ENCODE measurements at places on chromosomes 5 and 9.
A peak's percentile ranks its signal among the peaks of the same experiment; 100 is the strongest.

DNA sequence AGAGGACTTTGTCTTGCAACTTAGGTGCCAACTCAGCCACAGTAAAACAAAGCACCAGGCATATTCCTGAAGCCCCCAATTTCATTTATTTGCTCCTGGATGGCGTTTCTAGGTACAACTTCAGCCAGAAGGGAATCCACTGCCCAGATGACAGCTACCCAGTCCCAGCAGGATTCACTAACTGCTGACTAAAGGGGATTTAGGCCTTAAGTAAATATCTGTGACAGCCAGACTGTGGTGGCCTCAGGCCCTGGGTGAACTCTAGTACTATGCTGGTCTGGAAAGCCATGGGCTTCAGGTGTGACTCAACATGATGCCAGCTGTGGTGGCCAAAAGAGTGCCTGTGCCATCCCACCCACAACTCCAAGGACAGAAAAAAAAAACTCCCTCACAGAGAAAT is 396.1 kb upstream of the CCNG1 start:
- no peak for DNase-seq

DNA sequence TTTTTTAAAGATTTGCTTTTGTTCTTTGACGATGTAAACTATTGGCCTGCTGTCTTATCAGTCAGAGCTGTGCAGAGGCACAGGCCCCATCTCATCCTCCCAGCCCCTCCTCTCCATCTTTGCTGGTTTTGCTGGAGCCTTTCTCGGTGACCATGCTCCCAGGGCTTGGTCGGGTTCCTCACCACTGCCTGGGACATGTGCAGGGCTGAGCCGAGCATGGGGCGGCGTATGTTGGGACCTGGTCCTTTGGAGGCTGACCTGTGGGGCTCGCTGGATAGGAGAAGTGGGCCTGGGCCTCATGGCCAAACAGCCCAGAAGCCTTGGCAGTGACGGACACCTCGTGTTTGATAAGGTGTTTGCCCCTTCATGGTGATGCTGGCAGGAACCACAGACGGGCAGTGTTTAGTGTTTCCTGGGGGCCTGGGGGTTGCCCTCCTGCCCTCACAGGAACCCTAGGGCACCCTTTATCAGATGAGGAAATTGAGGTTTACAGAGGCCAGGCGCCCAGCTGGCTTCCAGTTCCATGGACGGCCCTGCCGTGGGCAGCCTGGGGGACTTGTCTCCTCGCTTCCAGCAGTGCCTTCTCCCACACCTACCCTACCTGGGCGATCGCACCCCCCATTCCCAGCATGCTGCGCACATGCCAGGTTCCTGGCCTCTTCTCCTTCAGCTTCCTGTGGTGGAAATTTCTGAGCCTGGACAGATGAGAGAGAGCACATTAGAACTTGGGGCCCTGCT is 27.6 kb downstream of the TRAF2 start:
- DNase-seq = no peak

DNA sequence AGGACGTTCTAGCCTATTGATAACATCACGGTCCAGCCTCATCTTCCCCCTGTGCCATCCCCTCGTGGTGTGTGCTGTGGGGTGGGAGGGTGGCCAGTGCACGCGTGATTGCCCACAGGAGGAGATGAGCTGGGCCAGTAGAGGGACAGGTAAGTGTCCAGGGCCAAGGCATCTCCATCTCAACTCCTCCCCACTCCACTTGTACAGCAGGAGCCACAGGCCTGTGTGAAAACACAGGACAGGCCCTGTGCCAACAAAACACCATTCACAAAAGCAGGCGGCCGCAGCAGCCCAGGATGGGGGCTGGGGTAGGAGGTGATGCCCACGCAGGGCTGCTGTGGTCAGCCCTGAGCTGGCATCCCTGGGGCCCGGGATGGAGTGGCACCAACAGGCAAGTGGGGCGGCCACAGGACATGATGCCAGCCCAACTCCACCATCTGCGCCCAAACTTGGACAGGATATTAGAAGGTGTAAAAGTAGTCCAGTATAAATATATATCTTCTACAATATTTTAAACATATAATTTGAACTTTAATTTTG is 32.6 kb downstream of the TPPP start:
- DNase-seq = no peak

- peak; percentile 48 for DNase-seq
Measured at GRCh38 chr5:38790891-38791290, 54.9 kb upstream of the OSMR start.

DNA sequence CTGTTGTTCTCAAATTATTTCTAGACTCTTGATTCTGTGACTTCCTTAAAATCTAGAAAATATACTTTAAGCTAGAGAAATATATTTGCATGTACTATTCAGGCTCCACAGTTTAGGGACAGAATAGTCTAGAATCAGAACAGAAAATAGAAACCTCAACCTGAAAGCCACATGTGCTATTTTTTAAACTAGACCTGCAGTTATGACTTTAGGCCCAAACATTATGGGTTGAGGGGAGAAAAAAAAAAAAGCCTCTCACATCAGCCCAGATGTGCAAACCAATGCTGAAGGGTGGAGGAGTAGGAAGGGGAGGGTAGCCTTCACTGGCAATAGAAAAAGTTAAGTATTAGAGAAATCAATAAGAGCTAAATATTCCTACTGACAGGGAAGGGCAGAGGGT is 35.7 kb downstream of the ELL2 start:
- no peak for DNase-seq

GRCh38 chr5:113520429-113520828 is 6.9 kb downstream of the YTHDC2 start:
- no peak for DNase-seq

DNA sequence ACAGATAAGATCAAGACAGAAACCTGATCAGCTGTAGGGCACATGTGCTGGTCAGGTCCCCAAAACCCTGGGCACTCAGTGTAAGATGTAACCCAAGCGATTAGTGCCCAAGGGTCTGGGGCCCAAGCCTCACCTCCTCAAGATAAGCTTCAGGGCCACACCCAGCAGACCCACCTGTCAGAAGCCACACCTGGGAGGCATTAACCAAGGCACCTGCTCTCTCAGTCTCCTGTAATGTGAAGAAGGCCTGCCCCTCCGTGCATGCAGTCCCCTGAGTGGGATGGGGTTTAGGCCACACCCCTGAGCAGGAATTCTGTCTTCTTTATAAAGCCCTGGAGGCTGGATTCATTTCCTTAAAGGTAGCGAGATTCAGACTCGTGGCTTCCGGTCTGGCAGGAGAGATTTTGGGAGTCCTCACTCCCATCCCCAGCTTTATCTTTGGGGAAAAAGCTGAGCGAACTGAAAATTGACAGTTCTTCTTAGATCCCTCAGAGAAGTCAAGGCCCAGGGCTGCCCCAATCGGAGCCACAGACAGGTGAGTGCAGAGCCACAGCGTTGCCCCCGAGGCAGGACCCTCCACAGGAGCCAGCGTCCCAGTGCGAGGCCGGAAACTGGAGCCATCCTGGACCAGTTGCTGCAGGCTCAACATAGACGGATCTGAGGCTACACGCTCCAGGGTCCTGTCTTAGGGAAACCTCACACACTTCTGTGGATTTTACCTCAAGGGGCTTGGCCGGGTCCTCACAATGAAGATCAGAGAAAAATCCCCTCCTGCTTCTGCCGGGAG is 357.6 kb upstream of the IRX4 start:
- DNase-seq = no peak

GRCh38 chr5:179141867-179142266 is 81.7 kb downstream of the ZNF354C start:
- no peak for DNase-seq

- DNase-seq = no peak
Measured at GRCh38 chr5:1558944-1559343, 35.2 kb upstream of the LPCAT1 start.

- DNase-seq = no peak
Measured at GRCh38 chr9:97602430-97602829, 30.7 kb downstream of the TSTD2 start.

DNA sequence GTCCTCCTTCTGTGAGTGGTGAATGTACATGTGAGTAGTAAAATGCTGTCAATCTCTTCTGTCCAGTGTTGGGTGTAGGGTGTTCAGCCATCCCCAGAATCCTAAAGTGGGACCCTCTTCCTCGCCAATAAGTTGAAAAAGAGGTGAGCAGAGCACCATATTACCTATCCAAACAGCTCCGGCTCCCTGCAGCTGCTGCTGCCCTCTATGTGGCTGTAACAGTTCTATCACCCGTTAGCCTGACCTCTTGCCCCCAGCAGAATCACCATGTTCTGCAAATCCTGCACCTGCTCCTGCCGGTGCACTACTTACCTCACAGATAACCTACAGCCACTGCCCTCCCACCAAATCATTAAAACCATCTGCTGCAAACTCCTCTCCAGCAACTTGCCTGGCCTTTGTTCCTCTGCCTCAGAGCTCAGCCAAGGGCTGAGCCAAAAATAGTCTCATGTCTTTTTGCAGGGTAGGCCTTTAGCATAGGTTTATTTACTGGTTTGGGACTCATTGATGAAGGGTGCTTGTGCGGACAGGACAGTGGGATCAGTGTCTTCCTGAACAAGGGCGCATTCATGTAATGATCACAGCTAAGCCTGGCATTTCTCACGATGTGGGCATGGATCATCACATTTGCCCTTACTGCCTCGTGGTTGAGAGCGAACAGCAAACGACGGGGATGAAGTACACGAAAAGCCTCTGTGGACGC is 49.6 kb upstream of the CCL21 start:
- no peak for DNase-seq

- peak; percentile 88 for DNase-seq
Measured at GRCh38 chr9:2127486-2127885, 112.3 kb downstream of the SMARCA2 start.

DNA sequence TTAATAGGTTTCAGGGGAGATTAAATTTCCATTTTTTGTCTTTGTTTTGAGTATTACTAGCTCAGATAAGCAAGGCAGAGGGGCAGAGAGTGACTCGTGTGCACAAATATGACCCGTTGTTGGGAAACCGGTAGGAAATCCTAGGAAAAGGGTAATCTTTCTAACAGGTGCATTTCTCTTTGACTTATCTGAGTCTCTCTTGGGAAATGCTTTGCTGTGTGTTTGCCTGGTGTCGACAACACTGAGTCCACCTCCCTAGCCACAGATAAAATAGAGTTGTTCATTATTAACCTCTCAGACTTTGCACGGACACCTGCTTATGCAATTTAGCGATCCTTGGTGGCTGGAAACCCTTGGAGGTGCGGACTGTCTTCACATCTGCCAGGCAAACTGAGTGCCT is 164.2 kb downstream of the FGF1 start:
- DNase-seq = no peak

DNA sequence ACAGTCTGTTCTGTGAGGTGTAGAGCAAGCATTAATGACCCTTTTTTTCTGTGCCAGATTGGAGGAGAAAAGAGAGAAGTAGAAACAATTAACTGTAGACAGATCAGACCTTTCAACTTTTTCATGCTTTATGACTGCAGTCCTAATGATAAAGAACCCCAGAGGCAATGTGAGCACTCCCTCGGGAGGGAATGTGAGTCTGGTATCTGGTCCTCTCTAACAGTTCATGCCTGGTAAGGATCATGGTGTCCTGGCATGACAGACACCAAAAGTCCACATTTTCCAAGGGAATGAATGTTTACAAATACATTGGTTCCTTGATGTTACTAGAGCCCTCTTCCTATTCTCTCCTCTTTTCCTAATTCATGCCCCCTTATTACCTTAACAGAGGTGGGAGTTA is 70.3 kb downstream of the MTAP start:
- no peak for DNase-seq

DNA sequence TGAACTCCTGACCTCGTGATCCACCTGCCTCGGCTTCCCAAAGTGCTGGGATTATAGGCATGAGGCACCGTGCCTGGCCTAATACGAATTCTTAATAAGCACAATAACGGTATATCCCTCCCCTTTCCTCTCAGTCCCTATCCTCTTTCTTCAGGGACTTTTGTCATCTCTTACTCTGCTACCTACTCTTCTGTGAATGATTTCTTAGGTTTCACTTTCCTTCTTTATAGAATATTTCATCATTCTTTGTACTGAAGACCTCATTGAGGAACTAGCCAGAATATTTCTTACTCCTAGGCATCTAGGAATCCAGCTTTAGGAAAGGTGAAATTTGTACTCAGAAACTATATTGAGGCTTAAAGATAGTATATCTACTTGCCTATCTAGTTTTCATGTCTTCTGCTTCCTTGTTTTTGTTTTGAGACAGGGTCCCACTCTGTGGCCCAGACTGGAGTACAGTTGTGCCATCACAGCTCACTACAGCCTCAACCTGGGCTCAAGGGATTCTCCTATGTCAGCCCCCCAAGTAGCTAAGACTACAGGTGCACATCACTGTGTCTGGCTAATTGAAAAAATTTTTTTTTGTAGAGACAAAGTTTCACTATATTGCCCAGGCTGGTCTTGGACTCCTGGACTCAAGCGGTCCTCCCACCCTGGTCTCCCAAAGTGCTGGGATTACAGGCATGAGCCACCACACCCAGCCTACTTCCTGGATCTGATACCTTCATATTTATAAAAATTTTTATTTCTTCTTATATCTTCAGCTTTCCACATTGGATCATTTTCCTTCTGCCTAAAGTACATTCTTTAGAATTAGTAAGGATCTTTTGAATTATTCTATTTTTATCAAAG is 69.7 kb downstream of the GPBP1 start:
- DNase-seq = no peak

- no peak for DNase-seq
Measured at GRCh38 chr5:314676-315487, 6.6 kb upstream of the AHRR start.

DNA sequence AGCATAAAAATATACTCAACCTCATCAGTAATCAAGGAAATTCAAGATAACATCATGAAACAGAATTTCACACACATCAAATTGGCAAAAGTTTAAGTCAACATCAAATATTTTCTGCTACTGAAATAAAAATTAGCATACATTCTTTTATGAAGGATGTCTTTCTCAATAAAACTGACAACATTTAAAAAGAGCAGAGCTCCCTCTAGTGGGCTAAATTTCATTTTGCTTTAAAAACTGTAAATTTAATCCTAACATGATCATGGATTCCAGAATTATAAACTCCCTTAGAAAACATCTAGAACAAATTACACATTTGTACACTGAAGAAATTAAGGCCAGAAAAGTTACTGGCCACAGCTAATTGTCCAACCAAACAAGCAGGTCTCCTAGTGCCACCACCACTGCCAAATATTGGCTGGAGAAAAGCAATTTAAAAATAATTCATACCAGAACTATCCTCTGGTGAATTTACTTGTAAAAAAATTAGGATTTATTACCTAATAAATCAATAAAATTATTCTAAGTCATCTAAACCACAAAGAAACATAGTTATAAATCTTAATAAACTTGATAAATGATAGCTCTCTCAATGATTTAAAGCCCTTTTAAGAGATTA is 31.2 kb downstream of the DEPDC1B start:
- DNase-seq = peak; percentile 13

DNA sequence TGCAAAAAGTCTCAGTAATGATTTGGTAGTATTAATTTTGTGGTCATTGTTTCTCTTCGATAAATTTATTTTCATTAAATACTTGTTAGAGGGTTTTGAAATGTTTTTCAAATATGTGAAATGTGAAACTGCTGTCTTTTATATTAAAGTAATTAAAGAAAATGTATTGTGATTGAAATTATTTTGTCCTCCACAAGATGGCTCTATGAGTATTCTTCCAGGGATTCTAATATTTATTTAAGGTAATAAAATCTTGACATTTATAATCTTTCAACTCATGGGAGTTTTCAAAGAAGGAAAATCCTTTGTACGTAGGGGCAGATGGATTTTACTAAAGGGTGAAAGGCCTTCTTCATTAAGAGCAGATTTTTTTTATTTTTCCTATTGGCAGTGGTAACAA is 19.3 kb downstream of the ISOC1 start:
- DNase-seq = no peak
